ENCODE measurements at places on chromosomes 6 and 20.

GRCh38 chr6:112163295-112164257 is 76.2 kb downstream of the FAM229B start:
- no peak for DNase-seq

GRCh38 chr6:16925461-16925860 is 164.2 kb upstream of the ATXN1 start:
- no peak for DNase-seq

GRCh38 chr6:74287441-74287840 is 591.4 kb downstream of the CD109 start:
- no peak for DNase-seq

DNA sequence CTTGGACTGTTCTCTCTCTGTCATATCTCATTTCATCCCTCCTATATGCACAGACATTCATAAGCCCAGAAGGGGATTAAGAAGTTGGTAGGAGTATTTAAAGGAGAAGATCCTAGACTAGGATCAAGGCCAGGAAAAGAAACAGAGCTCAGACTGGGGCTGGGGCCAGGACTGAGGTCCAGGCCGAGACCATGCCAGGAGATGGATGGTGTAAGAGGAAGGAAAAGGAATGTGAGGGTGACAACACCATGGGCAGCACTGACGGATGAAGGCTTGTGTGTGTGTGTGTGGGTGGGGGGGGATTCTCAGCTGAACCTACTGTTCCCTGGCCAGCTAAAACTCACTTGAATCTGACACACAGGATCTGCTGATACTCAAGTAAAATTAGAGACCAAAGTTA is 182.1 kb downstream of the KIF6 start:
- no peak for DNase-seq

DNA sequence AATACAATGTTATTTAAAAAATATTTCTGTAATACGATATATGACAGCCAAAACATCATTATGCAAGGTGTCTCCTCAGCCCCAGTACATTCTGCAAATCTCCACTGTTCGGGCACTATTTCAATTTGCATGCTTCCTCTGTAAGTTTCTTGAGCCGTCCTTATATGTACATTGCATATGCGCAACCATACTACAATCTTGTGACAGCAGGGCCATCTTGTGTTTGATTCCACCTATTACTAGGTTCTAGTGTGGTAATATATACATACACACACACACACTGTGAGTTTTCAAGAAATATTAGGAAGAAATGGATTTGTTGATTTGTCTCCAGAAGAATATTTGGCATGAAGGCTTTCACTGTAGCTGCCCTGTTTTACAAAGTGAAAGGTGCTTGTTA is 9.8 kb downstream of the LYRM4 start:
- DNase-seq = no peak

DNA sequence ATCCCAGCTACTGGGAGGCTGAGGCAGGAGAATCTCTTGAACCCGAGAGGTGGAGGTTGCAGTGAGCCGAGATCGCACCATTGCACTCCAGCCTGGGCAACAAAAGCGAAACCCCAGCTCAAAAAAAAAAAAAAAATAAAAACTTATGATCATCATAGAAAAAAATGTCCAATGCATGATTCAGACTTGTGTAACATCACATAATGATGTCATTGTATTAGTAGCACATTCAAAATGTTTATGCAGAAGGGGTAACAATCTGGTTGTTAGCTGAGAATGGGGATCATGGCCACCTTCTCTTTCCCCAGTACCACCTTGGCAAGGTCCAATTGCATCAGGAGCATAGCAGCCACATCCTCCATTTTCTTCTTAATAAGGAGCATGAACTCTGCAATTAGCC is 137.6 kb upstream of the MARCKS start:
- no peak for DNase-seq

- no peak for DNase-seq
Observed at GRCh38 chr20:63941282-63942081, 14.7 kb downstream of the UCKL1 start.

DNA sequence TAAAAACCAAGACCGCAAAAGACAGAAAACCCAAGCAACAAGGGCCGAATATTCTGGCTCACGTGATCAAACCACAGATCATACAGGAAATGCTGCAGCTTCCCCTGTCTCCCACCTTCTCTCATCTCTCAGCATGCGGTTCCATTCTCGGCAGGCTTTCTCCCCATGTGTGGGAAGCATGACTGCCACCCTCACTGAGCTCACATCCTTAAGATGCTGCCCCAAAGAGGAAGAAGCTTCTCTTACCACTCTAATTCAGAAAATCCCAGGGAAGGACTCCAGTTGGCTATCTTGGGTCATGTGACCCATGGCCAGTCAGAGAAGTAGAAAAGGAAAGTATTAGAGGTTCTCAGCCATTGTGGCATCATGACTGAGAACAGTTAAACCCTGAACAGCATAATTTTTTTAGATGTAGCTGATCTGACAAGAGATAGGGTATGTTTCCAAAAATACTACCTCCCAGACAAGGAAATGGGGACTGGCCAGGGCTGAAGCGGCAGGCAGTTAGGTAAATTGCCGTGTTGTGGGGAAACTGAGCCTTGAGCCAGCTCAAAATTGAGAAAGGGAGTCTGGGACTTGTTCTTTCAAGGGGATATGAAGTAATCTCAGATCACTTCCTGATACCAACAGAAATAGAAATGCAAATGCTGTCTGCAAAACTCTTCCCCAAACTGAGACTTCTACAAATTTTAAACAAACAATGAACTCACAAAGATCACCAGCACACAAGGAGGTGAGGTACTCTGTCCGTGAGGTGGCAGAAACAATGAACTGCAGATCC is 37.1 kb upstream of the GRM4 start:
- no peak for DNase-seq

GRCh38 chr6:137827977-137828810 is 38.9 kb upstream of the TNFAIP3 start:
- DNase-seq = no peak

DNA sequence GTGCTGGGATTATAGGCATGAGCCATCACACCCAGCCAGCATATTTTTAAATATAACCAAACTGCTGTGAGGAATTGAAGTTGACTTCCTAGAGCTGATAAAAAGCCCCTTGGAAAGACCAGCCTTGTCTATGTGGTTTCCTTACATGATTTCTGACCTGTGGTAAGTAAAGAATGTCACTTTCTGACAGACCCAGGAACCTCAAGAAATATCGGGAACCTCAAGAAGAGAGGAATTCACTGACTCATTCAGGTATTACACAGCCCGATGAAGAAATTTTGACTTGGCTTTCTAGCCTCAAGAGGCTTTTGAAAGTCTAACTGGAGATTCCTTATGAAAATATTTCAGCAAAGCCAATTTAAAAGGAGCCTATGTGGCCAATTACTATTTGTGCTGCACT is 71.8 kb downstream of the FOXF2 start:
- DNase-seq = no peak

- no peak for DNase-seq
Observed at GRCh38 chr20:37351689-37352607, 6.0 kb downstream of the SRC start.

GRCh38 chr6:148240461-148240840 is 102.2 kb upstream of the SASH1 start:
- DNase-seq = no peak

DNA sequence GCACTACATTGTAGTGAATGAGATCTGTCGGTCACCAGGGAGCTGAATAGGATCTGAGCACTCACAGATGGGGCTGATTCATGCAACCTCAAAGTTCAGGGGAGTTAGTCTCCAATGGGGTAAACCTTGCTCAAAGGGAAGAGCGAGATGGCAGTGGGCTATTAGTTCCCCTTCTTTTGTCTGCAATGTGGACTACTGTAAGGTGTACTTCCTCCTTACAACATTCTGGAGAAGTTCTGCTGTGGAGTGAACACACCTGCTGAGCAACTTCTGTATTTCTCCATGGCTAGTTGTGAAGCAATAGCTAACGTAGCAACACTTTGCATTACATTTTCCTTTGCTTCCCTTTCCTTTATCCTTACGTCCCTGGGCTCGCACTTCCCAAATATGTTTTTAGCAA is 134.3 kb upstream of the B3GAT2 start:
- no peak for DNase-seq

DNA sequence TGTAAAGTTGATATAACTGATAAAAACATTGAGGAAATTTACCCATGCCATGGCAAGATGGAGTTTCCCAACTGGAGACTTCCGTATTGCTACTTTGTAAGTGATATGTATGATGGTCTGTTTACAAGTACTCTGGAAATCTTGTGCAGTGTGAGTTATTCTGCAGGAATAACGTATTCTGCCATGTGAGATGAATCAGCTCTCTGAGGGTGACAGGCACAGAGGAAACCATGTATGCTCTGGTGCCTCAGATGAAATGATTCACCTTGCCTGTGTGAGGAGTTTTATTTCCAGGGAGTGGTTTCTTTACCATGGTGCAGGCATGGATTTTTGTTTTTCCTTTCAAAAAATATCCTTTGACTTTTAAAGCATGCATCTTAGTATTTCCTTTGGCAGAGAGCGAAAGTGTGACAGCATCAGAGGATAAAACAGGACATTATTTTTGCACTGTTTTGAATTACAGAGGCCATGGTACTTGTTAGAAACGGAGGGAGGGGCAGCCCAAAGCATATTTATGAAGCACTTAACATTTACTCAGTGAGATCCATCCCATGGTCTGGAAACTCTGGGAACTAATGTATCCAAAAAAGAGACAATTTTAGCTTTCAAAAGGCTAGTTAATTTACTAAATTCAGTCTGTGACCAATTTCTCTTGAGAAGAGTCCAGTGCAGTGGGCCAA is 36.0 kb upstream of the MTRF1L start:
- DNase-seq = no peak

DNA sequence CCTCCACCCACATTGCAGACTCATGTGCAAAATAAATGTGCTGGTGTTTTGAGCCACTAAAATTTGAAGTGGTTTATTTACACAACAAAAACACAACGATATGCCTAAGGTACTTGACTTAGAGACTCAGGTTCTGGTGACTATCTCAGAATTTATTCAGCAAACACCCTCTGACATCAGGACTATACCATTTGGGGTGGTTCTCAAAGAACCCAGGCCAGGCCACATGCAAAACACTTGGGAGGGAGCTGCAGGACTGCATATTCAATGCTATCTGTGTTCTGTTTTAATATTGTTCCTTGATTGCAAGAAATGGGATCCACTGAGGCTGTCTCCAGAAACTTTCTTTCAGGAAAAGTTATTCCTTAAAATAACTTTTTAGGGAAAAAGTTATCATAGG is 91.6 kb downstream of the LINC00237 start:
- DNase-seq = no peak

GRCh38 chr6:144697369-144697760 is 412.2 kb downstream of the UTRN start:
- DNase-seq = no peak

GRCh38 chr20:35347011-35347410 is 54.8 kb upstream of the FAM83C start:
- no peak for DNase-seq

GRCh38 chr20:42474646-42475045 is 715.1 kb downstream of the PTPRT start:
- no peak for DNase-seq

- DNase-seq = no peak
Observed at GRCh38 chr6:19037607-19038006, 650.5 kb downstream of the RNF144B start.

GRCh38 chr6:159061146-159061545 is 16.4 kb upstream of the TAGAP start:
- DNase-seq = no peak

GRCh38 chr6:156699017-156699421 is 78.2 kb upstream of the ARID1B start:
- no peak for DNase-seq

GRCh38 chr20:62460678-62461077 is 15.1 kb downstream of the GATA5 start:
- DNase-seq = no peak

GRCh38 chr6:36679043-36679833 is 724 bp downstream of the CDKN1A start:
- DNase-seq = no peak

- no peak for DNase-seq
Observed at GRCh38 chr20:61915101-61915500, 150.6 kb downstream of the TAF4 start.

DNA sequence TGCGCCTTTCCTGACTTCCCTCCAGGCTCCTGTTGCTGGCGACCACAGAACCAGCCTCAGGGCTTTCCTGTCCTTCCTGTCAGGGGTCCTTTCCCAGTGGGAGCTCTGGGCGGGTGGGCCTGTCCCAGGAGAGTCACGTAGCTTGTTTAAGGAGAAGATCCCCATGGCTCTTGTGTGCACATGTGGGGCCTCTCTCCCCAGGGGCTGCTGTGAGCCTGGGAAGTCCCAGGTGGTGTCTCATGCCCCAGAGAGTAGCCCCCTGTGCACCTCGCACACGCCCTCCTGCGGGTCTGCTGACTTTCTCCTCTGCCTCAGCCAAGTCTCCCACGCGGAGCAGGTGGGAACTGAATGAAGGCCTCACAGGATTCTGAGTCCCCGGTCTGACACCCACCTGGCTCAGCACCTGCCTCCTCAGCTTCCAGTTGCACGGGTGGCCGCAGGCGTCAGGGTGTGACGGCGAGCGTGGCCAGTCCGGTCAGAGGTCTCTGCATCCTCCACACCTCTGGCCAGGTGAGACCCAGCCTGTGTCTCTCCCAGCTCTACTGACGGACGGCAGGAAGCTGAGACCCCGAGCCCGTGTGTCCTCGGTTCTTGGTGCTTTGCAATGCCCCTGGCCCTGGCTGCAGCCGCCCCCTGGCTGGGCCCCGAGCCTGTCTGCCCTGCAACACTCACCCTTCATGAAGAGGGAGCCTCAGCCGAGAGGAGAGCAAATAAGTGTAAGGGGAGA is 5.6 kb upstream of the NKAIN4 start:
- no peak for DNase-seq

GRCh38 chr6:11484441-11484840 is 53.1 kb upstream of the TMEM170B start:
- no peak for DNase-seq

GRCh38 chr6:107550906-107551305 is 61.0 kb downstream of the SOBP start:
- DNase-seq = no peak

GRCh38 chr6:134061440-134061839 is 9.0 kb upstream of the SLC2A12 start:
- DNase-seq = no peak

DNA sequence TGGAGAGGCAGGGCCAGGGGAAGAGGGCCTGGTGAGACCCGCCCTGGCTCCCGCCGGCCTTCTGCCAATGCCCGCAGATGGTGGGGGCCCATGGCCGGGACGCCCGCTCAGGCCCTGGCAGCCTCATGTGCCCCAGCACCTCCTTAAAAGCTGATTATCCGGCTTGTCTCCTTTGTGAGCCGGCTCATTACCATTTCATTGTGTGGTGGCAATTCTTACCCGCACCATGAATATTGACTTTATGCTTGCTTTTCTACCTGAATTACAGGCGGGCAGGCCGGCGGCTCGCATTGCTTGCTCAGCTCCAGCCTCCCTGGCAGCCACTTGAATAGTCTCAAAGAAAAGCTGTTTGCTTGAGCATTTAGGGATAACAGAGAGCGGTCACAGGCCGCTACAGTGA is 120.0 kb upstream of the JAG1 start:
- no peak for DNase-seq

DNA sequence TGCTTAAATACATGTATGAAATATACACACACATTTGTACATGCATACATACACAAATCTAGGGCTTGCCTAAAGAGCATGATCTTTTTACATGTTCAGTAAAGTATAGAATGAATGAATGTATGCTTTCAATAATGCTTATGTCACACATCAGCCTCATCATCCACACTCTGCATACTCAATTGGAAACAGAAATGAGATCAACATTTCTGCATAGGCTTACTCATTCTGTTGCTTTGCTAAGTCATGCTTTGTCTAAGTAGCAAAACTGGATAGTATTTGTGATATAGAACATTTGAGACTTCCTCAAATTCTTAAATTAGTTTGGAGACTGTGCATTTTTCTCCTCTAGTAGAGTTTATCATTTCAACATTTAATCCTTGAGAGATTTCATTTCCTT is 343.3 kb downstream of the ADGRB3 start:
- no peak for DNase-seq
